Activated T-helper 17 cell treated with anti-CD3 and anti-CD28 coated beads, Interleukin-2, amount 50 U/mL, for 72 hours (primary cell): ENCODE measurements at places on chromosomes 2 and 18.

DNA sequence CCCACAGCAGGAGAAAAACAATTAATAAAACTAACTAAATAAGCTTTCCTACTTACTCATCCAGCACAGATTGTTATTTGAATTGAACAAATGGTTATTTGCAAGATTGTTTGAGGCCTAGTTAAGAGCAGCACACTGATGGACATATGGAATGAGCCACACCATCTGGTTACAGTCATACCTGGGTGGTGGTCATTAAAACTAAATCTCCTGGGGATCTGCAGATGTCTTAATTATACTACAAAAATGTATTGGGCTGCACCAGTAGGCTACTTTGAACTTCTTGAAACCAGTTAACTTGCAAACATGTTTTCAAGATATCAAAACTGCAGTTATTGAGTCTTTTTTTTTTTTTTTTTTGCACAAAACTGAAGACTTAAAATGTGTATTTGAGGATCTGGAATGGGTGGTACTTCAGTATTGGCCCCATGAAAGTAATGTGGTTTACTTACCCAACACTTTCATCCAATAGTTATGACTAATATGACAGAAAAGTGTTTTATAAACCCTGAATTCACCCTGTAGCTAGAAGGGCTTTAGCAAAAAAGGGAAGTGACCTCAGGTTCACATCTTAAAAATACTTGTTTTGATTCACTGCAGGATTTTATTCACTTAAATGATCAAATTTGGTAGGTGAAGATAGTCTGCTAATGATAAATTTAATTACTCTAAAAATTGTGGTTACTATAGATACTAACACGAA lies 10.8 kb downstream of the AGFG1 start:
- H3K27ac ChIP-seq, result peak overlapping the region; percentile 14
- H3K4me1 ChIP-seq, result peaks cover 46% of the 10 kb centered on the region
- ATAC-seq, result peak; percentile 72
- peak overlapping the region; percentile 43 for H3K4me3 ChIP-seq

DNA sequence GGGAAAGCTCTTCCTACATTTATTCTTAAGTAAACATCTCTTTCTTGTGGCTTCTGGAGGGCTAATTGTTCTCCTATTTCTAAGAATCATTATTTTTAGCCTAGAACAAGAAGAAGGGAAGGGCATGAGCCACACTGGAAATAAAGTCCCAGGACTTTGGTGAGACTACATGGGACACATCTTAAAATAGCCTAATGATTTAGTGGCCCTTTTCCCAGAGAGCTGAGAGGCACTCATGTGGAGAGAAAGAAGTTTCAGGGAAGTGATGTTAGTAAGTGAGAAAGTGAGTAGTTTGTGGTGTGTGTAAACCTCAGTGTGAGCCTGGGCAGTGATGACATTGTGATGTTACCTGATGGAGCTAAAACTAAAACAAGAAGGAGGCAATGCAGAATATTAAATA lies 14.6 kb downstream of the ITGA4 start:
- peaks cover 42% of the 10 kb centered on the region for H3K4me1 ChIP-seq
- H3K27me3 ChIP-seq, result no peaks in the 10 kb centered on the region
- peaks cover 88% of the 10 kb centered on the region for H3K36me3 ChIP-seq
- H3K27ac ChIP-seq, result peak overlapping the region; percentile 93
- peak; percentile 89 for ATAC-seq

GRCh38 chr2:137607722-137608318 lies 356.5 kb upstream of the HNMT start:
- no peak overlapping the region for H3K27ac ChIP-seq
- no peak overlapping the region for H3K4me3 ChIP-seq
- no peaks in the 10 kb centered on the region for H3K4me1 ChIP-seq
- no peak for ATAC-seq
- no peaks in the 10 kb centered on the region for H3K36me3 ChIP-seq

GRCh38 chr18:31148600-31148999 lies 14.1 kb downstream of the DSC1 start:
- no peak for ATAC-seq
- no peaks in the 10 kb centered on the region for H3K27me3 ChIP-seq
- no peaks in the 10 kb centered on the region for H3K4me1 ChIP-seq
- H3K36me3 ChIP-seq, result no peaks in the 10 kb centered on the region
- H3K4me3 ChIP-seq, result no peak overlapping the region

- peaks cover 5% of the 10 kb centered on the region for H3K27me3 ChIP-seq
- no peaks in the 10 kb centered on the region for H3K4me1 ChIP-seq
- no peak for ATAC-seq
These were observed 218.0 kb downstream of the LOXHD1 start for GRCh38 chr18:46439037-46439436.

DNA sequence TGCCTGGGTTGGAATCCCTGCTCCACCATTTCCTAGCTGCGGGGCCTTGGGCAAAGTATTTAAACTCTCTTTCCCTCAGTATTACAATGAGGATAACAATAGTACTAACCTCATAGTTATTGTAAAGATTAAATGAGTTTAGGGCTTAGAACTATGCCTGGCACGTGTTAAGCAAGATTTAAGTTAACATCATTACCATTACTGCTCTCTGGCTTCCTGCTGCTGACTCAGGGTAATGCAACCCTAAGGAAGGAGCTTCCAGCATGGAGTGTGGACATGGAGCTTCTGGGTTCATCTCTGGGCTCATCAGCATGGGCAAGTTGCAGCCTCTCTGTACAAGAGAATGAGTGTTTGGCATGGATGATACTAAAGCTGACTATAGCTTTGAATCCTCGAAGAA lies 374.2 kb upstream of the MAP2 start:
- ATAC-seq, result no peak
- H3K36me3 ChIP-seq, result no peaks in the 10 kb centered on the region
- H3K27me3 ChIP-seq, result no peaks in the 10 kb centered on the region
- no peaks in the 10 kb centered on the region for H3K4me1 ChIP-seq

DNA sequence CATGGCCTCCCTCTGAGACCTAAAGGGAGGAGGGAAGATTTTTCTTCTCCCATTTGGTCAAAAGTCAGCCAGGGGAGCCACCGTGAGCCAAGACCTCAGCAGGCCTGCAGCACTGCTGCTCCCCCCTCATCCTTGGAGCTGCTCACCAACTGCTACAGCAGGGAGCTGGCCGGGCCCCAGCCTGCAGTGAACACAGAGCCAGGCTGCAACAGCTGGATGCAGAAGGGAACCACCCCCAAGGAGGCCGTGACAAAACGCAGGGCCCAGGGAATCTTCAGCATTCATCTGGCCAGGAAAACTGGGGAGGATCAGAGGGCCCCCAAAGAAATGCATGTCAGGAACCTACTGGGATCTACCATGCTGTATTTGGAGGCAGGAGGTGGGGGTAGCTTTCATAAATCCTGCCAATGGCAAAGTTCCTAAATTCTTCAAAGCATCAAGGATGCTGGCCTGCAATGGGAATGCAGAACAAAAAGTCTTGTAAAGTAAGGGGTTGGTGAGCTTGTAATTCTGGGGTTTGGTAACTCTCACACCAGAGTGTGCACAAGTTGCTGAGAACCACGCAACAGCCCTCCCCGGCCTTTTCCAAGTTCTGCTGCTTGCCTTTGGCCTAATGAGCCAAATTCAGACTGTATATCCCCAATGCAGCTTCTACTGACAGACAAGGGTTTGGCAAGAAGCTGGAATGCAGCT lies 61.0 kb downstream of the CACNB4 start:
- H3K27me3 ChIP-seq, result peaks cover 3% of the 10 kb centered on the region
- no peak for ATAC-seq
- H3K4me3 ChIP-seq, result no peak overlapping the region
- H3K4me1 ChIP-seq, result no peaks in the 10 kb centered on the region
- H3K36me3 ChIP-seq, result no peaks in the 10 kb centered on the region
- no peak overlapping the region for H3K27ac ChIP-seq

DNA sequence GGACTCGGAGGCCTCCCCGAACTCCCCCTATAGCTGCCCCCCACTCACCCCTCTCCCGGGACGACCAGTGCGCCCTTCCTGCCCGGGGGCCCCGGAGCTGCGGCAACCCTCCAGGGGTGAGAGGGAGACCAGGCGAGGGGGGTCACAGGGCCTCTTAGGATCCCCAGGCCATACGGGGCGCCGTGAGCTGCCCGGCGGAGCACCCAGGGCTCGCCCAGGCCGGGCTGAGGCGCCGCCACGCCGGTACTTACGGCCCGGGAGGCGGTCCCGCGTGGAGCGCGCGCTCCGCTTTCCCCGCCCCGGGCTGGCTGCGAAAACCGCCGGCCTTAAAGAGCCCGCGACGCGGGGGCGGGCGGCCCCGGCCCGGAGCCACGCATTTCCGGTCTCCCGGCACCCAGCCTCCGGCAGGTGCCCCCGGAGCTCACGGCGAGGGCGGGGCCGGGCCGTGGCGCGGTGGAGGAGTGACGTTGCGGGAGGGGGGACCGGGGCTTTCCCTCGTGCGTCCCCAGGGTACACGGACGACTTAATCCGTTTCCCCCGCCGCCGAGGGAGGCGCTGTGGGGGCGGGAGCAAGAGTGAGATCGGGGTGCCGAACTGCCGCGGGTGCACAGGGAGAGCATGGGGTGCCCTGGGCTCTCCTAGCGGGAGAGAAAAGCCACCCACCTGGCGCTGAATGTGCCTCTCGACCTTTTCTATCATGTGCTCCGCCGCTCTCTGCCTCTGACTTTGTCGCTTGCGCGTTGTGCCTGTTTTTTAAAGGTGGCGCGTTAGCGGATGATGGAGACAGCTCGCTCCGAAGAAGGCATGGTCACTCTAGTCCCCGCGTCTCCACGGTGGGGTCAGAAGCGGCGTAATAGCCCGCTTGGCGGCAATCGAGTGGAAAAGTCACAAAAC lies at the start of gene METTL21A:
TSS of gene METTL21A (minus strand) at position 381 of the 894 bp plus-strand sequence. CDS start 1,019 bp downstream, outside the sequence.
- peaks cover 24% of the 10 kb centered on the region for H3K4me1 ChIP-seq
- peaks cover 45% of the 10 kb centered on the region for H3K36me3 ChIP-seq
- H3K4me3 ChIP-seq, result peak within 1 kb of the TSS; percentile 92
- ATAC-seq, result peak; percentile 83
- peak within 1 kb of the TSS; percentile 87 for H3K27ac ChIP-seq

GRCh38 chr2:71706836-71707235 lies 253.5 kb downstream of the DYSF start:
- ATAC-seq, result no peak
- no peak overlapping the region for H3K4me3 ChIP-seq
- no peaks in the 10 kb centered on the region for H3K4me1 ChIP-seq
- peaks cover 17% of the 10 kb centered on the region for H3K27me3 ChIP-seq

GRCh38 chr2:198807131-198807530 lies 650.6 kb downstream of the SATB2 start:
- no peaks in the 10 kb centered on the region for H3K36me3 ChIP-seq
- no peak overlapping the region for H3K27ac ChIP-seq
- H3K4me3 ChIP-seq, result no peak overlapping the region
- peaks cover 3% of the 10 kb centered on the region for H3K27me3 ChIP-seq
- ATAC-seq, result no peak

GRCh38 chr2:37570773-37571586 lies 100.5 kb downstream of the CDC42EP3 start:
- peak; percentile 98 for ATAC-seq
- peaks cover 32% of the 10 kb centered on the region for H3K4me1 ChIP-seq
- H3K36me3 ChIP-seq, result no peaks in the 10 kb centered on the region

GRCh38 chr2:145728511-145728910 lies 1208.6 kb upstream of the ZEB2 start:
- H3K4me3 ChIP-seq, result no peak overlapping the region
- no peaks in the 10 kb centered on the region for H3K4me1 ChIP-seq
- no peaks in the 10 kb centered on the region for H3K27me3 ChIP-seq

GRCh38 chr18:56593906-56594305 lies 44.5 kb downstream of the TXNL1 start:
- no peak for ATAC-seq
- no peaks in the 10 kb centered on the region for H3K4me1 ChIP-seq
- no peaks in the 10 kb centered on the region for H3K36me3 ChIP-seq
- H3K4me3 ChIP-seq, result no peak overlapping the region

DNA sequence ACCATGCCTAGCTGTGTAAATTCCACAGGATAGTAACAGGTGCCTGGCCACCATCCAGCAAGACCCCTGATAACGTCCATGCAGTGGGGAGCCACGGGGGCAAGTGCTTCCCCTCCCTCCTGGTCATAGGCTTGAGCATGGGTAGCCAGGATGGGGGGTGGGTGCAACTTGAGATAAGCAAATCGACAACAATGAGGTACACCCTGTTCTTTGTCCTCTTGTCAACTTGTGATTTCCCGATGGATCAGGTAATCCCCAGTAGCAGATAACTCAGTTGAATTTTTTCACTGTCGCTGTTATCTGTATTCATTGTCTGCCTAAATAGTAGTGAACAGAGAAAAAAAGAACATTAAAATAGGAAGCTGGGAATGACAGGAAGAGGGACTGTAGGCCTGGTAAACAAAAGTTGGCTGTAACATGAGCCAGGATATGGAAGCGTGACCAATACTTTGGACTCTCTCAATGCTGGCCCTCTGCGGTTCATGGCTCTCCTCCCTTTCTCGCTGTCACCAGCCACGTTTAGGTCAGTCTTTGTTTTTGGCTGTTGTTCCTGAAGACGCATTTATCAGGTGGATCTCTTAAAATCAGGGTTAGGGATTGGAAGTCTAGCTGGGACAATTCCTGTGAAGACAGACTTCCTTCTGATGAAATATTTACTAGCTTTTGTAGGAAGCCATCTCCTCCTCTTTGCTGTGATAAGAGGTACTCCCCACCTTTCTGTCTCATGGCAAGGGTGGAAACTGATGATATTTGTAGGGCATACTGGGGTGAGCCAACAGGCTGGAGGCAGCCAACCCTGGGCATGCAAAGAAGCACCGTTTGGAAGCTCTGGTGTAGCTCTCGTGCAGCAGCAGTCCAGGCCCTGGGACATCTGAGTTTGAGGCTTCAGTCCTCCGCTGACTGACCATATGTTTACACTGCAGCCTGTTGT lies 42.4 kb downstream of the TCF7L1 start:
- no peak overlapping the region for H3K4me3 ChIP-seq
- no peak overlapping the region for H3K27ac ChIP-seq
- H3K36me3 ChIP-seq, result no peaks in the 10 kb centered on the region
- no peak for ATAC-seq

- H3K4me3 ChIP-seq, result no peak overlapping the region
- H3K27ac ChIP-seq, result peak overlapping the region; percentile 18
- no peaks in the 10 kb centered on the region for H3K27me3 ChIP-seq
These were observed 546.7 kb upstream of the ID2 start for GRCh38 chr2:8134985-8135682.

- H3K4me1 ChIP-seq, result no peaks in the 10 kb centered on the region
- H3K4me3 ChIP-seq, result no peak overlapping the region
- ATAC-seq, result no peak
- no peak overlapping the region for H3K27ac ChIP-seq
- H3K36me3 ChIP-seq, result no peaks in the 10 kb centered on the region
These were observed 32.2 kb downstream of the GPR39 start for GRCh38 chr2:132448771-132449170.
